Activated CD8-positive, alpha-beta T cell treated with anti-CD3 and anti-CD28 coated beads, Interleukin-2, amount 10 ng/mL, durations not matched to agents 7 days and 5 days (primary cell): ENCODE measurements at places on chromosomes 1 and 21. TPM values are rescaled to one million over a fixed set of nuclear protein-coding genes. Genes with fewer than 3 reads are reported as not detected.

DDAH1 gene
- total RNA-seq = 0.13 TPM

DNA sequence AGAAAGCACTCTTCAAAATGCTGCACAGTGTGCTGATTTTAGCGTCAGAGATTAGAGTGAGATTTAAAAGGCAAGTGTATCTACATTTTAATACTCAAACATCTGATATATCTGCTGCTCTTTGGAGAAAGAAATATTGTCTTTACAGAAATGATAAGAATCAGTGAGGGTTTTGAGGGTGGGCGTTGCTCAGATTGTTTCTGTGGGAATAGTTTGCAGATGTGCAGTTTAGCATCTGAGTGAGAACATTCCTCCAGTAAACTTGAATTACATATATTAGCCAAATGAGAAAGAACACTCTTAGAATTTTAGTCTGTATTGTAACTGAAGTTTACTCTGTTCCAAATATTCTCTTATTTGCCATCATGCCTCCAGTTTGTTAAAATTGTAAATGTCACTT, 549.2 kb downstream of the NEGR1 start:
- no peak for DNase-seq

- DNase-seq = no peak
These were observed 94.2 kb downstream of the CACNA1E start for GRCh38 chr1:181577475-181577874.

RNU1-3 gene
- 1,730 TPM for total RNA-seq

PTCH2 gene
- 1.4 TPM for total RNA-seq
